ENCODE measurements at places on chromosomes 7 and 10.
A peak's percentile ranks its signal among the peaks of the same experiment; 100 is the strongest.

- DNase-seq: no peak
Measured at GRCh38 chr7:130505753-130506152, 13.9 kb downstream of the MEST start.

GRCh38 chr7:28800150-28800549 is 158.0 kb downstream of the TRIL start:
- no peak for DNase-seq

DNA sequence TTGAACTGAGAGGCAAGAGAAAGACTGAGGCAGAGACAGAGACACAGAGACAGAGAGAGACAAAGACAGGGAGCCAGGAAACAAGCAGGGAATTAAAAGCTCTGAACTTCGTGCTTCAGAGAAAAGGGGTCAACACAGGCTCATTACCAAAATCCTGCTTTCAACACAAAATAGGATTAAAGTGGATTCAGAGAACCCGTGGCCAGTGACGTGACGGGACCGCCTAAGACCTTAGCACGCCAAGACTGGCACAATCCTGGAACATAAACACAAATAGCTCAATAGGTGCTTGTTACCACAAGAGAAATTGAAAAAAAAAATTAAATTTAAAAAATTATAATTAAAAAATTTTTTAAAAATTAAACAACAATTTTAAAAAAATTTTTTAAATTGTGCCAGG is 21.5 kb downstream of the ASB13 start:
- no peak for DNase-seq

- no peak for DNase-seq
Measured at GRCh38 chr7:48295296-48295971, 124.2 kb downstream of the ABCA13 start.

GRCh38 chr7:15604166-15604565 is 42.4 kb upstream of the AGMO start:
- no peak for DNase-seq

- DNase-seq: no peak
Measured at GRCh38 chr7:27996141-27996540, 184.5 kb downstream of the JAZF1 start.

GRCh38 chr10:29714096-29714874 is 79.5 kb upstream of the SVIL start:
- DNase-seq: no peak

DNA sequence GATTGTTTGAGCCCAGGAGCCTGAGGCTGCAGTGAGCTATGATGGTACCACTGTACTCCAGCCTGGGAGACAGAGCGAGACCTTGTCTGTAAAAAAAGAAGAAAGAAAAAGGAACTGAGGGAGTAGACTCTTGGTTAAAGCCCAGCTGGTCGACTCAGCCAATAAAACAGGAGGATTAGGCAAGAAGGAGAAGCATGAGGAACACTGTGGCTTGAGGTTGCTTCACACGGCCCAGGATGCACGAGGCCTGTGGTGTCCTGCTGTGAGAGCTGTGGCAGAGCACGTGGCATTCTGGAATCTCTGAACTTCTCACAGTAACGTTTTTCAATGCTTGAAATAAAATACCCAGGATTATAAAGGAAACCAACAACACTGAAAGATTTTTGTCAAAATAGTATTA is 93.3 kb downstream of the CUL2 start:
- peak; percentile 97 for DNase-seq

DNA sequence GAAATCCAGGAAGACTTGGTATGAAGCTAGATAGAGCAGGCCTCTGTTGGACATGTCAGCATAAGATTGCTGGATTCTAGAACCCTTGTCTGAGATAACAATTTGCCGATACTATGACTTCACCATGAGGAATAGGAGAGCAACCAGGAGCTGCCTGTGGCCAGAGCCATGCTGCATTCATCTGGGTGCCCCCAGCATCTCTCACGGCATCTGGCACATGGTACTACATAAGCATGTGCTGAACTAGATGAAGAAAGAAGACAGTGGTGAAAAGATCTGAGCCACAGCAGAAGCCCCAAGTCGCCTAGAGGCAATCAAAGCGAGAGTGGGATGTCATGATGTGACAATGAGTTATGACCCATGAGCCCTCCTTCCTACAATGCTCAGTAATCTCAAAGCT is 19.5 kb downstream of the GOT1 start:
- DNase-seq: no peak

DNA sequence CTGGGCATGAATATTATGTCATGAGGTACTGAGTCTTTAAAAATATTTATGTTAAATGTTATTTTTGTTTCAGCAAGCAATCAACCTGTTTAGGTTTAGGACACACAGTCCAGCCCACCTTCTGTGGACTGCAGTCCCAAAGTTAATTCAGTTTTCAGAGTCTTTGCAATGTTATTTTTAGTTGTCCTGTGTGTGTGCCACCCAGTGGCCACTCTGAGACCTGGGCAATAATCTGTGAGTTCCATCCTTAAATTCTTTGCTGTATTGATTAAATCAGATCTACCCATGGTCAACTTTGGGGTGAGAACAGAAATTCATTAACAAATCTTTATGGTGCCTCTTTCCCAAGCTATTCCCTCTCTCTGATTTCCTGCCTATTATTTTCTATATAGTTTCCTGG is 415.1 kb downstream of the CCSER2 start:
- DNase-seq: no peak

DNA sequence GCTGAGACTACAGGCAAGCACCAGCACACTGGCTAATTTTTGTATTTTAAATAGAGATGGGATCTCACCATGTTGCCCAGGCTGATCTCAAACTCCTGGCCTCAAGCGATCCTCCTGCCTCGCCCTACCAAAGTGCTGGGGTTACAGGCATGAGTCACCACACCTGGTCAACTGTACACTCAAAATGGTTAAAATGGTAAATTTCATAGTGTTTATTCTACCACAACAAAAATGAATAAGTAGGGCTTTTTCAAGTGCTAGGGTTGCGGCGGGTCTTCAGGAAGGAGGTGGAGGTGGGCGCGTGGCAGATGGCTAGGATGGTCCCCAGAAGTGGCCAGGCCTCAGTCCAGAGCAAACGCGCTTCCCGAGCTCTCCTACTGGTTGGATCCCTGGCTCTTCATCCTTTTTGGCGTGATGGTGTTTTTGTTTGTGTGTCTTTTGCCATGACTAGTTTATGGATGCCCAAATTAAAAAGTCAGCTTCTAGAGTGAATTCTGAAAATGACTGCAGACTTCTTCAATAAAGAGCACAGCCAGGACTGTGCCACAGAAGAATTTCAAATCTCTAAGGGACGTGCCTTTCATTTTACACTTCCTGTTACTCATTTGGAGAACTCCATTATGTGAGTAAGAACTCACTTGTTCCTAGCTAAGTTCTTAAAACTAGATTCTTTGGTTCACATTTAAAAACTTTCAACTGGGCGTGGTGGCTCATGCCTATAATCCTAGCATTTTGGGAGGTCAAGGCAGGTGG is 73.9 kb downstream of the TMEM130 start:
- no peak for DNase-seq

GRCh38 chr10:12782537-12782936 is 219.0 kb downstream of the CCDC3 start:
- DNase-seq: no peak
